ENCODE measurements at places on chromosomes 16 and 17. TPM values are rescaled to one million over a fixed set of nuclear protein-coding genes. Genes with fewer than 3 reads are reported as not detected.

KRT25 gene
- not detected for total RNA-seq

- H3K27me3 ChIP-seq = no peaks in the 10 kb centered on the region
- no peaks in the 10 kb centered on the region for H3K4me1 ChIP-seq
- no peaks in the 10 kb centered on the region for H3K36me3 ChIP-seq
These were observed 304.4 kb downstream of the FOXL1 start for GRCh38 chr16:86882586-86883280.

SULT1A2 gene
- total RNA-seq = not detected

DNA sequence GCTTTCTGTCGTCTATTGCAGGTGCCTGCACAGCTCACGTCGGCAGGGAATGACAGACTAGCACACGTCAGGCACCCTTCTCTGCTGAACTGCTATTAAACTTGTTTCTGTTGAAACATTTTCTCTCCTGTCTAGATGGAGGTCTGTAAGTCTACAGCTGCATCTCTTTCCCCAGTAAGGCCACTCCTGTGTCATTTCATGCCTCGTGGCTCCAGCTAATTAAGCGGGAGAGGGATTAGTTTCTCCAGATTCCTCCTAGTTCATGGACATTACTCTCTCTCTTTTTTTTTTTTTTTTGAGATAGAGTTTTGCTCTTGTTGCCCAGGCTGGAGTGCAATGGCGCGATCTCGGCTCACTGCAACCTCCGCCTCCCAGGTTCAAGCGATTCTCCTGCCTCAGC is 54.5 kb downstream of the FOXK2 start:
- no peak overlapping the region for H3K4me3 ChIP-seq
- no peak for DNase-seq
- no peaks in the 10 kb centered on the region for H3K4me1 ChIP-seq

DNA sequence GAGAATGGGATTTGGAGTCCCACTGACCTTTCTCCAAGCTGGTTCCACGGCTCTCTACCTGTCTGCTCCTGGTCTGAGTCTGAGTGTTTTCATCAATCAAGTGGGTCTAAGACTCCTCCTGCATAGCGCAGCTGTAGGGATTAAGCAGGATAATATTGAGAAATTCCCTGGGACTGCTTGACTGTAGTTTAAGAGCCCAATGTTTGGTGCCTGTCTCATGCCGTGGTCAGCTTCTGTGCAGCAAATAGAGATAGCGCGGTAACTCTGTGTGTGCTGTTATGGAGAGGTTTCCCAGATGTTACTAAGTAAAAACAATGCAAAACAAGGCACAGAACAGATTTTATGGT is 21.4 kb downstream of the RPTOR start:
- no peaks in the 10 kb centered on the region for H3K4me1 ChIP-seq
- no peaks in the 10 kb centered on the region for H3K36me3 ChIP-seq
- no peak overlapping the region for H3K4me3 ChIP-seq
- DNase-seq = no peak
- no peaks in the 10 kb centered on the region for H3K27me3 ChIP-seq
- no peak overlapping the region for H3K27ac ChIP-seq

DNA sequence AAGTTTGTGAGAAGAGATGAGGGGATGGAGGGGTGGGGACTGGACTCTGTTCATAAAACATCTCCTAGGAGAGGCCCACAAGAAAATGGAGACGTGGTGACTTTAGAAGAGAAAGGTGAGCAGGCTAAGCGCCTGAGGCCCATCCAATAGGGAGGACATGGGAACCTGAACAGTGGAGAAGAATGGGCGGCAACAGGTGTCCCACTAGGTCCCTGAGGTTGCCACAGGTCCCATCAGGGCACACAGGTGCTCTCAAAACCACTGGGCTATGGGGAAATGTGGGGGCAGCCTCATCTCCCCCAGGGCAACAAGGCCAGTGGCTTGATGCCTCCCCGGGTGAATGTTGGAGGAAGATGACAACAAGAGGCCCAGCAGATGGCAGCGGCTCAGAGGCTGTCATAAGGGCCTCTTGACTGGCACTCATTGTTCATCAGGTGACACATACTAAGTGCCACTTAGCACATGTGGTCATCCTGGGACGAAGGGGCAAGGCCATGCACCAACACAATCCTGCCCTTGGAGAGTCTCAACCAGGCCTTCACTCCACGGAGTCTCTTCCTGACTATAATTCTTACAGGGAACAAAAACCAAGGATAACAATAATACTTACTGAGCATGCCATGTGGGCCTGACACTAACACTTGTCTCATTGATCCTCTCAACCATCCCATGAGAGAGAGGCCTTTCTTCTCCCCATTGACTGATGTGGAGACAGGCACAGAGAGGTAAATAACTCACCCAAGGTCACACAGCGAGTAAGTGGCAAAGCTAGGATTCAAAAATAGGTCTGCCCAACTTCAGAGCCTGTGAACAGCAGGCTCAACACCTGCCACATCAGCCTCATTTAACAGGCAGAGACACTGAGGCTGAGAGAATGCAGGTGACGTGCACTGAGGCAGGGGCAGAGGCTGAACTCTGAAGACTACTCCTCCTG is 38.0 kb downstream of the CUEDC1 start:
- no peaks in the 10 kb centered on the region for H3K36me3 ChIP-seq
- H3K27me3 ChIP-seq = no peaks in the 10 kb centered on the region
- DNase-seq = no peak
- H3K27ac ChIP-seq = no peak overlapping the region

GRCh38 chr17:27579897-27580321 is 51.1 kb upstream of the LGALS9 start:
- no peaks in the 10 kb centered on the region for H3K27me3 ChIP-seq
- no peak for DNase-seq
- H3K36me3 ChIP-seq = peaks cover 5% of the 10 kb centered on the region

- no peaks in the 10 kb centered on the region for H3K27me3 ChIP-seq
- H3K4me1 ChIP-seq = peaks cover 27% of the 10 kb centered on the region
- H3K4me3 ChIP-seq = no peak overlapping the region
These were observed 2.2 kb downstream of the PLCD3 start for GRCh38 chr17:45129940-45130680.

DNA sequence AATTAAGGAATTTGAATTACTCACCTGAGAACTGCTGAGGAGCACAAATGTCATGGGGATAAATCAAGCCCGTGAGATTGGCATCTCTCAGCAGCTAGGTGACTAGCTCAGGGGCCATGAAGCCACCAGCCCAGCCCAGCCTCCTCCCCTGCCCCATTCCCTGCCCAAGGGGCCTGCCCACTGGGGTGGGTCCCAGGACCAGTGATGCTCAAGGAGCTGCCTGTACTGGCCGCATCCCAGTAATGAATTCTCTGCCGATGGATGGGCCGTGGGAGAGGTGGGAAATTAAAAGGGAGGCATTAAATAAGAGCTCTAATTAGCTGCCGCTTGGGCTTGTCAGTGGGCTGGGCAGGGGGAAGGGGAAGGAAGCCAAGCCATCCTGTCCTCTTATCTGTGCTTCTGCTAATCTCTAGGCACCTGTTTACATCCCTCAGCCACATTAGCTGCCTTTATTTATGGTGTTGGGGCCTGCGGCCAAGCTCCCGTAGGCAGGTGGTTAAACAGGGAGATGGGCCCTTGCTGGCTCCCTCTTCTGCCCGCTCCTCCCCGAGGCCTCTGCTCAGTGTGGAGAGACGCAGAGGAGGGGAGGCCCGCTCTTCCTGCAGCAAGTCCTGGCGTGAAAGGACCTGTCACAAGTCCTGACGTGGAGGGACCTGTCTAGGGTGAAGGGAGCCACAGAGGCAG is 48.8 kb downstream of the PIPOX start:
- H3K27me3 ChIP-seq = no peaks in the 10 kb centered on the region
- no peak for DNase-seq
- no peaks in the 10 kb centered on the region for H3K4me1 ChIP-seq
- H3K36me3 ChIP-seq = no peaks in the 10 kb centered on the region
- no peak overlapping the region for H3K4me3 ChIP-seq
- no peak overlapping the region for H3K27ac ChIP-seq

- H3K36me3 ChIP-seq = no peaks in the 10 kb centered on the region
- H3K4me1 ChIP-seq = no peaks in the 10 kb centered on the region
- peaks cover 3% of the 10 kb centered on the region for H3K27me3 ChIP-seq
- no peak overlapping the region for H3K4me3 ChIP-seq
- H3K27ac ChIP-seq = no peak overlapping the region
These were observed 27.3 kb upstream of the SMG1 start for GRCh38 chr16:18953547-18953946.

GRCh38 chr17:82201498-82201910 is 11.1 kb downstream of the CCDC57 start:
- peaks cover 7% of the 10 kb centered on the region for H3K4me1 ChIP-seq
- no peak for DNase-seq
- H3K36me3 ChIP-seq = peaks cover 6% of the 10 kb centered on the region

Data from endothelial cell of umbilical vein (primary cell).